Stimulated activated CD4-positive, alpha-beta T cell treated with anti-CD3 and anti-CD28 coated beads, Interleukin-1b, Interleukin-23, amount 100 ng/mL, for 24 hours (primary cell): ENCODE measurements at places on chromosomes 3 and 15.

GRCh38 chr15:38090223-38090622 is 155.8 kb downstream of the TMCO5A start:
- no peak for DNase-seq

DNA sequence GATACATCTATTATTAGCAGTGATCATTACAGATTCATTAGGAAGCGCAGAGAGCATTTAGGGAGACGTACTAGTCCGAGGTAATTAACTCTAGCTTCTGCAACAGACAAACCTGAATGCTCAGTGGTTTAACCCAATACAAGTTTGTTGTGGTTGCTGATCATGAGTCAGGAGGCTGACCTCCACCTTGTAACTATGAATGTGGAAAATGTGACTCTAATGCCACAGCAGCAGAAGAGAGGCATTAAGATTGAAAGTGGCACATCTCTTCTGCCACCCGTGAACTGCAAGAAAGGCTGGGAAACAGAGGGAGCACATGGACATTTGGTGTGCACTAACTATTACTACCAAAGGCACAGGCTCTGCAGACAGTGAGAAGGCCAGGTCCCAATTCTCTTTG is 71.2 kb upstream of the C3orf80 start:
- DNase-seq = no peak

GRCh38 chr3:67301556-67301955 is 303.4 kb downstream of the KBTBD8 start:
- no peak for DNase-seq

GRCh38 chr3:8239718-8240695 is 261.6 kb upstream of the LMCD1 start:
- DNase-seq = no peak

DNA sequence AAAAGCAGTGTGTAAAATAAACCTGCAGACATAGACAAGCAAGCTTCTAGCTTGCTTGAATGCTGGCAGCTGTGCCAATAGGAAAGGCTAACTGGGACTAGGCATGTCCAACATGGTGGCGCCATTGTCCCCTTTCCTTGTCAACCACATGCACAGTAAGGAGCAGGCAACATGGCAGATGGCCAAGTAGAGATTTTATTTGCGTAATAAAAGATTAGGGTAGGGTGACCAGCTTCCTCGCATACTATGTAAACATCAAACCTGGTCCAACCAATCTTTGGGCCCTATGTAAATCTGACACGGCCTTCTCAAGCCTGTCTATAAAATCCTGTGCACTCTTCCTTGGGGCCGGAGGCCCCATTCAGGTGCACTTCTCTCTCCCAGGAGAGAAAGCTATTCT is 575.4 kb upstream of the GOLIM4 start:
- DNase-seq = no peak

DNA sequence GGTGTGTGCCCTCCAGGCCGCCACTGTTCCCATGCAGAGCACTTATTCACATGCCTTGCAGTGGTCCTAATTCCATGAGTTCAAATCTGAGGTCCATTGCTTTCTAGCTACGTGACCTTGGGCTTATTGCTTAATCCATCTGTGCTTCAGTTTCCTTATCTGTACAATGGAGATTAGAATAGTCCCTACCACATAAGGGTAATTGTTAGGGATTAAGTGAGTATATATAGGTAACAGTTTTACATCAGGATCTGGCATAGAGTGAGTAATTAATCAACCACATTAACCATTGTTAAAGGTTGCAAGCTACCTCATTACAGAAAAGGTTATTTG is 7.6 kb downstream of the CPN2 start:
- DNase-seq = no peak

GRCh38 chr15:74978503-74978902 is 16.9 kb upstream of the SCAMP5 start:
- peak; percentile 48 for DNase-seq

- DNase-seq = no peak
These were observed 51.9 kb downstream of the STARD5 start for GRCh38 chr15:81271761-81272644.

GRCh38 chr3:28308196-28308595 is 40.3 kb upstream of the ZCWPW2 start:
- DNase-seq = no peak

DNA sequence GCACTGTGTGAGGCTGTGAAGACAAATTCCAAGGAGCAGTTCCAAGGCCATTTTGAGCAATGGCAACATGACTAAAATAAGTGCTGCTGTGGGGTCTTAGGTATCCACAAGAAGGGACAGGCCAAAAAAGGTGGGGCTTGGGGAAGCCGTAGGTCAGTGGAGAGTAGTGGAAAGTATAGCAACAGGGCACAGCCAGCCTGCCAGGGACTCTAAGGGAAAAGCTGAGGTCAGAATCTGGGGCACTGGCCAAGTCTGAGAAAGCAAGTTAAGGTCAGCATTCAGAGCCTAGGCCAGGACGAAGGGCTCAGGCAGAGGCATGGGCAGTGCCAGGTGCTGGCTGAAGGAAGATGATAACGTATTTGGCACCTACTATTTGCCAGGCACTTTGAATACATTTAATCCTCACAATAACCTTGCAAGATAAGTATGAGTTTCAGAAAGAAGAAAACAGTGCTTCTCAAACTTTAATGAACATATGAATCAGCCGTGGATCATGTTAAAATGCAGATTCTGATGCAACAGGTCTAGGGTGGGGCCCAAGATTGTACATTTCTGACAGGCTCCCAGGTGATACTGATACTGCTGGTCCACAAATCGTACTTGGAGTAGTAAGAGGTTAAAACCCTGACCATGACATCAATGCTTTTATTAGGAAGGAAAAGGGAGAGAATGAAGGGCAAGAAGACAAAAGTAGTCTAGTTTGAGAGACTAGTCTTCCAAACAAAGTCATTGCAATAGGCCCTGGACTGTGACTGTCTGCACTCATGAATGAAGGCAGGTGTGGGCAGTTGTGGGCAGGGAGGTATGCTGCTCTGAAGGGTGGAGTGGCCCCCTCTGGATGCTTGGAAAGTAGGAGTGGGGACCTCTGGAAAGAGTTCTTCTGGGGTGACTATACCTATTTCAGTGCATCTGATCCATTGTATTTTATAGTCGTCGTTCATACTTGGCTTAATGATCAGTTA is 106.3 kb upstream of the ANKRD28 start:
- DNase-seq = no peak

- DNase-seq = no peak
These were observed 7.7 kb upstream of the ACTC1 start for GRCh38 chr15:34802803-34803750.

DNA sequence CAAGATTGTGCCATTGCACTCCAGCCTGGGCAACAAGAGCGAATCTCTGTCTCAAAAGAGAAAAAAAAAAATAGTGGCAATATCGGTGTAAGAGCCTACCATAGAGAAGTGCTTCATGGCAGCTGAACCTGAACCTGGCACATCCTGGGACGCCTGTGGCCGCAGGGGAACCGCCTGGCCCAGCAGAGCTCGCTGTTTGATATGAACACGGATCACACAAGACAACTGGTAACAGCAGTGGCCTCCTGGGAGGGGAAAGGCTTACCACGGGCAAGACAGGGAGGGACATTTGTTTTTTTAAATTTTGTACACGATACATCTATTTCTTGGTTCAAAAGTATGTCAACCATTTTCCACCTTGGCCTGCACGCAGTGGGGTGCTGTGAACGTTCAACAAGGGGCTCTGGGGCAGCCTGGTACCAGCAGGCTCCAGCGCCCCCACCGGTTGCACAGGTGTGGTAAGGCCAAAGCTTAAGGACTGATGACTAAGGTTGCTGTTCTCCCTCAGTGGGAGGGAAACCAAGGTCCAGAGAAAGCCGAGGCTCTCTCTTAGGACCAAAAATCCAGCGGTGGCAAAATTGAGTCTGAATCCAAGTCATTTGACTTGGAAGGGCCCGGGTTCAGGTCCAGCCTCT is 21.7 kb upstream of the EPHB3 start:
- DNase-seq = no peak

GRCh38 chr15:79582650-79583049 is 150.5 kb downstream of the MINAR1 start:
- no peak for DNase-seq

DNA sequence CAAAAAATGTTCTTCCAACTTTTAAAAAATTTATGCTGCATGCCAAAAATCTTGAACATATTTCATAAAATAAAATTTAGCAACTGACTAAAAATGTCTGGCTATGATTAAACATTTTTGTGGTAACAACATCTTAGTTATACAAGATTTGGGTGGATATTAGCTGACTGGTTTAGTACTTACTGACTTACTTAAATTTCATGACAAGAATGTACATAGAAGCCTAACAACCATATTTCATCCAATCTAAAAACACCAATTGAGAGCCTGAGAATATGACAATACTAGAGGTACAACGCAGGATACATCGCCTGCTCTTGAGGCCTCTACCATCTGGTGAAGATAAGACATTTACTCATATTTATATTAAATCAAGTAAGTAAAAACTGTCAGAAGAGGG is 34.6 kb downstream of the GNB4 start:
- no peak for DNase-seq

DNA sequence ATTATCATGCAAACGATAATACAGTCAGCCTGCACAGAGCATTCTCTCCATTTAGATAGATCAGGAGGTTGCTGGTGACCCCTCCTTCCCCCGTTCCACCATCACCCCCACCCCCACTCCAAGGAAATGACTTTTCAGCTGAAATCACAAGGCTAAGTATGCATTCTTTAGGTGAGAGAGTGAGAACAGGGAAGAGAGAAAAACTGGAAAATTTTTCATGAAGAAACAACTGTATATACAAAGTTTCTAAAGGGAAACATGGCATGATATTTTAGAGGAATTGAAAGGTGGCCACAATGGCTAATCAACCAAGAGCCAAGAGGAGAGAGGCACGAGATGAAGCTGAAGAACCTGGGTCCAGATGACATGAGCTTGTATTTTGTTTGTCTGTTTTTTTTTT is 22.2 kb downstream of the BCL2A1 start:
- DNase-seq = no peak

DNA sequence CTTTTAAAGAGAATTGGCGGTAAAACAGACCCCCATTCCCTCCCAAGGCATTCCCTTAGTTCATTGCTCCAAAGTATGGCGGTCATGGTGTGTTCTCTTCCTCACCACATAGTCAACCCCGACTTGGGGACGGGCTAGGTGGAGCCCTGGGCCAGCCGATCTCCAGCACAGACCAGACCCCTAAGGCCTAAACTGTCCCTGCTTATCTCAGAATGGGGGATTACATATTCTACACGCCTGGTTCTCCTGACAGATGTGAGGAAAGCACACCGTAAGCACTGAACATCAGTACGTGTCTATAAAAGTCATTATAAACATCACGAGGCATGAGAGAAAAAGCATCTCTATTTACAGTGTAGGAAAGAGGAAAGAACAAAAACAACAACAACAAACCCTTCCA is 244.5 kb upstream of the STT3B start:
- no peak for DNase-seq
